ENCODE measurements at places on chromosomes 7 and 10.

- DNase-seq, result no peak
Observed at GRCh38 chr10:102718220-102718619, 3.8 kb downstream of the SFXN2 start.

- no peak for DNase-seq
Observed at GRCh38 chr10:44334621-44335184, 50.2 kb downstream of the CXCL12 start.

DNA sequence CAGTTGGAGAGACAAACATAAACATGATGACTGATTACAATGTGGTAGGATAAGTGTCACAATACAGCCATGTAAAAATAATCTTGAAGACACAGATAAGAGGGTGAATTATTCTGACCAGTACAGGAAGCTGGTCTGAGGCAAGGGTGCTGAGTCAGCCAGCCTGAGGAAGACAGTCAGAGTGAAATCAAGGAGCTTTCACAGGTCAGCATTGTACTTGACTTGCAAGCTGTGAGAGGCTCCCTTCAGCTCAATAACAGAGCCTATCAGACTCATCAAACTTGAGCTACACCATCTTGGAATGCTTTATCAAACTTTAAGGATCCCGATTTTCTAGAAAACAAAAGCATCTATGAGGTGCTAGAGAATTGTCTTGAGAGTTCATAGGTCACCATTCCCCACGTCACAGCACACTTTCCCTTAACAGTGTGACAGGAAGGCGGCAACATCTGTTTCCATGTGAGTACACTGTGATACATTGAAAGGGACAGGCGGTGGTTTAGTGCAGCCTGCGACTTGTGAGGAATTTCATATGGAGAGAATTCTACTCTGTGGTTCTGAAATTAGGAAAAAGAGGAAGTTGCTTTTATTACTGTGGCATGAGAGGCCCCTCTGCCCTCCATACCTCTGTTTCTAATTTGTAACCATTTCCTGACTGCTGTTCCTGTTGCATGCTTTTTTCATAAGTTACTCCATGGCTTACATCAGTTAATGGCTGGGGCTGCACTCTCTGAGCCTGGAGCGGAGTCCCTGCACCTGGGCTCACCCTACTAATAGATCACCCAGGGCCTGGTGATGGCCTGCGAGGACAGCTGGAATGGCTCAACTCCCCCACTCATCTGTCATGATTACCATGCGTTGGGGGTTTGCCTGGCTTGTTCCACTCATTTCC is 417.1 kb downstream of the SUGCT start:
- peak; percentile 2 for DNase-seq

GRCh38 chr10:61052469-61053205 is 108.7 kb upstream of the RHOBTB1 start:
- DNase-seq, result no peak

- DNase-seq, result no peak
Observed at GRCh38 chr7:106864298-106865081, 592 bp upstream of the PIK3CG start.

DNA sequence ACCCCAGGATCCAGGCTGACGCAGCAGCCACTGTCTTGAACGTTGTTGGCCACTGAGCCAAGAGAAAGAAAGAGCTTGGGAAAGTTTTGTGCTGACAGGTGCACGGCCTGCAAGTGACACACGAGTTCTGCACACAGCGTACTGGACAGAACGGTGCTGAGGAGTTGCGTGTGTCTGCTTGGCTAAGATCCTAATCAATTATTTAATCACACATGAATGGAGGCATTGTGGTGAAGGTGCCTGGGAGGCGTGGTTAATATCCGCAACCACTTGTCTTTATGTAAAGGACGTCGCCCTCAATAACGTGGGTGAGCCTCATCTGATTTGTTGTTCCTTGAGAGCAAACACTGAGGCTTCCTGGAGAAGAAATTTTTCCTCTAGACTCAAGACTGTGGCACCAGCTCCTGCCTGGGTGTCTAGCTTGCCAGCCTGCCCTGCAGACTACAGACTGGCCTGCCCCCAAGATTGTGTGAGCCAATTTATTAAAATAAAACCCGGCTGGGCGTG is 16.6 kb upstream of the GNA12 start:
- DNase-seq, result no peak

- no peak for DNase-seq
Observed at GRCh38 chr10:89030791-89031190, 40.2 kb downstream of the FAS start.

- DNase-seq, result peak; percentile 3
Observed at GRCh38 chr7:50962962-50963374, 180.3 kb upstream of the GRB10 start.

- no peak for DNase-seq
Observed at GRCh38 chr7:112648781-112649180, 141.4 kb downstream of the TMEM168 start.

DNA sequence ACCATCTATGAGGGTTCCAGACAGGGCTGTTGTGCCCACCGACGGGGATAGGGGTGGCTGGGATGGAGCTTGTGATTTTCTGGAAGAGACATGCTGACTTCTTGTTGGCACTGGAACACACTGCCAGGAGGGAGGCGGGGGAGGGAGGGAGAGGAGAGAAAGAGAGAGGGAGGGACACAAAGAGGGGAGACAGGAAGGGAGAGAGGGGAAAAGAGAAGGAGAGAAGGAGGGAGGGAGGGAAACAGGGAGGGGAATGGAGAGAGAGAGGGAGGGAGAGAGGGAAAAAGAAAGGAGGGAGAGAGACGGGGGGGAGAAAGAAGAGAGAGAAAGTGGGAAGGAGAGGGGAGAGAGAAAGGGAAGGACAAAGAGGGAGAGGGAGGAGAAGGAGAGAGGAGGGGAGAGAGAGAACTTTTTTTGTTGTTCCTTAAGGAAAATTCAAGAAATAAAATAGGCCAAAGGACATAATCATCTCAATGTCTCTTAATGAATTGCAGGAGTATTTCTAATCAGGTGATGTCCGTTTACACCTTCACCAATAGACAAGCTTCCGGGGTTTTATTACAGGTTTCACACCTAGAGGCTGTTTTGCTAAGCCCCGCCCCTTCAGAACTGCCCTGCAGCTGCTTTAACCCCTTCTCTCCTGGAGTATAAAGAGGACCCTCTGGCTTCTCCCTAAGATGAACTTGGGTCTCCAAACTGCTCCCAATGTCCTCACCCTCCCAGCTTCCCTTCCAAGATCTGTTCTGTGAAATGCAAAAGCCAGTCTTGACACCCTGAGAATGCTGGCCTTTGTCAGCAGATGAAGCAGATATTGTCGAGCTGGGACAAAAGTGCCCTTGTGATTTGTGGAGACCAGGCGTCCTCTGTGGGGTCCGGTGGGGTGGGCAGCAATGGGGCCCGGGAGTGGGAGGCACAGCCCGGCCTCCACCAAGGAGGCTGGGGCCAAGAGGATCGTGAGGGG is 82.0 kb upstream of the GTF2IRD1 start:
- no peak for DNase-seq

DNA sequence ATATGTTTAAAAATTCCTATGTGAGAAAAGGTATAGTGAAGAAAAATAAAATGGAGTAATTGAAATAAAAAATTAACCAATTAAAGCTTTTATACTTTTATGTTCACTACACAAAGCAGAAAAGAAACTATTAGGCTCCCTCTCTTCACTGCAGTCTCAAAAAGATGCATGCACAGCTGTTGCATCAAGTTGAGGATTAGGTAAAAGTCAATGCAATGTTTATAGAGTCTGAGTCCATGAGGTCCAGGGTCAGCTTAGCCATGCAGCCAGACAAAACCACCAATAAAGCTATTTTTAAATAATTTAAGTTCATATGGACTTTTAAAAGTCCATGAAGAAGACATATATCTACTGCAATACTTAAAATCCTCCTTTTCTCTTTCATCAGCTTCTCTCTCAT is 31.1 kb upstream of the ING3 start:
- DNase-seq, result no peak

GRCh38 chr7:29192323-29192722 is 2.3 kb upstream of the CHN2 start:
- DNase-seq, result no peak

DNA sequence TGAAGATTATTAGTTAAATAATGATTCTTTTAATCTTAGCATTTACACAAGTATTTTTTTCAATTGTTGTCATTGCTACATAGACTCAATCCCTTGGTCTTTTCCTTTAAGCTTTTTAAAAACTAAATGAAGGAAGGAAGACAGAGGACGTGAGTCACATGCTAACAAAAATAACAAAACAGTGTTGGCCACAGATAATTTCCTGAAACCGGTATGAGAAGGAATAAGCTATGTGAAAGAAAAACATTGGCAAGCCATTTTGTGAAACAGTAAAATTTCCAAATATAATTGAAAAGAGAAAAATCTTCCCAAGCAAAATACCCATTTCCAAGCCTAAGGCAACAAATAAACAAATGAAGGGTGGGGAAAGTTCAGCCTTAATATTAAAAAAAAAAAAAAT is 223.0 kb downstream of the AHR start:
- DNase-seq, result no peak

GRCh38 chr7:69062020-69062765 is 536.1 kb upstream of the AUTS2 start:
- no peak for DNase-seq

- DNase-seq, result no peak
Observed at GRCh38 chr10:98107644-98108430, 26.6 kb upstream of the R3HCC1L start.
